Gastrocnemius medialis (tissue), 4 donors: ENCODE measurements at places on chromosomes 5 and 9.

DNA sequence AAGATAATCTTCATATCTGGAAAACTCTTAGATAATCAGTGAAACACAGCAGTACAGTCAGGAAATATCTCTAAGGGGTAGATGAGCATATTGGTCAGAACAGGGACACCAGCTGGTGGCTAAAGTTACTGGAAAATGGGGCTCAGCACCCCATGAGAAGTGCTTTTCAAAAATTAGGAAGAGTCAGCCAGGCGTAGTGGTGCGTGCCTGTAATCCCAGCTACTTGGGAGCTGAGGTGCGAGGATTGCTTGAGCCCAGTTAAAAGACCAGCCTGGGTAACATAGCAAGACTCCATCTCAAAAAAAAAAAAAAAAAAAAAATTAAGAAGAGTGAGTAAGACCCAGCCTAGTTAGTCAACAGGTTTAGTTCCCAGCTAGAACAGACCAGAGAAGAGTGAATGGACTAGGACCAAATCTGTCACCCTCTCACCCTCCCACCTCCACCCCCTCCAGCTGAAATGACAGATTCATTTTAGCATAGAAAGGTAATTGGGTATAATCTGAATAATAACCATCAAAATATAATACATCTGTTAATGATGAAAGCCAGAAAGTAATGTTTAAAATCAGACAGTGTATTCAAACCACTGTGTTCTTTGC lies 120.9 kb downstream of the CDC42SE2 start:
- DNase-seq: no peak

- DNase-seq: no peak
Observed at GRCh38 chr9:19320495-19320894, 59.5 kb downstream of the RPS6 start.

DNA sequence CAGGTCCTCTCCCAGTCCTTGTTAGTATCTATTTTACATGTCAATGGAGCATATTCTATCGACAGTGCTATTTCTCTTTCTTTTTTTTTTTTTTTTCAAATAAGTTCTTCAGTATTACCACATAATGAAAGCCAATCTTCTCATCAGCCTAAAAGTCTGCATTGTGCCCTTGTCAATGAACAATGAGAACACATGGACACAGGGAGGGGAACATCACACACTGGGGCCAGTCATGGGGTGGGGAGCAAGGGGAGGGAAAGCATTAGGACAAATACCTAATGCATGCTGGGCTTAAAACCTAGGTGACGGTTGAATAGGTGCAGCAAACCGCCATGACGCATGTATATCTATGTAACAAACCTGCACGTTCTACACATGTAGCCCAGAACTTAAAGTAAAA lies 47.7 kb upstream of the TEX48 start:
- no peak for DNase-seq

DNA sequence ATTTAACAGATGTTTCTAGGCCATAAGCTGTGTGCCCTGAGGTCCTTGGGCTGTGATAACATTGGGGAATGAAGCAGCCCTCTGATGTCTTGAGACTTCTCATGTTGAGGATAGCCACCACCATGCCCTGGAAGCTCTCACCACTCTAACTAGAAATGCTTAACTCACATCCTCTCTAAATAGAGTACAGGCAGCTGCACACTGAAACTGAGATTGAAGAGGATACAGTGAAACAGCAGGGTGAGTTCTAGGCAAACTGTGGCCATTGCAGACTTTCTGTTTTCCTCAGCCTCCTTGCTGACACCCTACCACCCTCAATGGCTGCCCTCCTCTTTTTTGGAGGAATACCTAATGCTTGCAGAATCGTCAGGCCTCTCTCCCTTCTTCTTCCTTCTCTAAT lies 22.4 kb downstream of the UTP15 start:
- no peak for DNase-seq

DNA sequence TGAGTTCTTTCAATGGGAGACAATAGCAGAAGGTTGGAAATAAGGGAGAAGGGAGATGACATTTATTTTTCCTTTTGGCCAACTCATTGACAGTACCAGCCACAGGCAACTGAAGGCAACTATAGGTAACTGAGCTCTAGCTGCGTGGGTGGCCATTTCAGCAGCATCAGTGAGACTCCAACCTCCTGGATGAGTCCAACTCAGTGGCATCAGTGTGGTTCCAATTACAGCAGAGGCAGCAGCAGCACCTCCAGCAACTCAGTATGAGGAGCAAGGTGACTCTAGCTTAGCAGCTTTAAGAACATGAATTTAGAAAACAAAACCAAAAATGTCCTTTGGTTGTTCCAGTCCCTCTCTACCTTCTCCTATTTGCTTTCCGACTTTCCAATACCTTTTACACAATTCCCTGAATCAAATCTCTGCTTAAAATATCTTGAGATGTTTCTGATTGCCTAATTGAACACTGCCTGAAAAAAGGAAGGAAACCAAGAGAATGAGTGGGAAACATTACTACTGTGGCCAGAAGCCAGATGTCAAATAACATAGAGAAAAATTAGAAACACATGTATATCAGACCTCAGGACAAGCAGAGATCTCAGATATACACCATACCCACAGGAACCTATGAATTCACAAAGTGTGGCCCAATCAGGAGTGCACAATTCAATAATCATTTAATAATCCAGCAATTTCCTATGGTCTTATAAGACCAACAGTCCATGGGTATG lies 166.5 kb upstream of the RORB start:
- DNase-seq: no peak

DNA sequence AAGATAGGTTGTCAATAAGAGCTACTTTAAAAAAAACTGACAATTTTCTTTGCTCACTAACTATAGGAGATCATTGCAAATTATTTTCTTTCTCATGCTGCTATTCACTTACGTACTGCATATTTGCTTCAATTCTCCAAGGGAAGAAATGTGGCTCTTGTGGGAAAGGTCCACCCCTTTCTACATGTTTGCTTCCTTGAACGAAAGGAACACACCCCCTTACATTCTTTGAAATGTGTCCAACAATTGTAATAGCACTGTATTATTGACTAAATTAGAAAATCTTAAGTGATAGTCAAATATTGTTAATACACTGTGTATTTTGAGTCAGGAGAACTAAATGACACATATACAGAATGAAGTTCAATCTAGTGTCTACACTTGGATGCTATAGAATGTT lies 5.2 kb downstream of the MEF2C start:
- no peak for DNase-seq

- no peak for DNase-seq
Observed at GRCh38 chr5:34928267-34928666, 1.1 kb upstream of the DNAJC21 start.
